Endothelial cell of umbilical vein (primary cell): ENCODE measurements at places on chromosomes 16 and 17. TPM values are rescaled to one million over a fixed set of nuclear protein-coding genes. Genes with fewer than 3 reads are reported as not detected.

SLC5A11 gene
- 0.12 and 0.21 TPM in 2 replicates for polyA plus RNA-seq

ABCA9 gene
- 1.9 and 7.7 TPM in 2 replicates for polyA plus RNA-seq

ZDHHC1 gene
- 11.4 and 14.1 TPM in 2 replicates for polyA plus RNA-seq

PTRH2 gene
- polyA plus RNA-seq, result 40.0 and 46.7 TPM in 2 replicates

APOH gene
- not detected in 2 replicates for polyA plus RNA-seq

TBC1D28 gene
- not detected in 2 replicates for polyA plus RNA-seq

DNAAF8 gene
- polyA plus RNA-seq, result 0.49 and 0.58 TPM in 2 replicates

VMP1 gene
- polyA plus RNA-seq, result 121 and 138 TPM in 2 replicates

CHST4 gene
- not detected in 2 replicates for polyA plus RNA-seq

SLC38A8 gene
- polyA plus RNA-seq, result not detected in 2 replicates

ANKRD40CL gene
- polyA plus RNA-seq, result not detected in 2 replicates

MT3 gene
- 0.37 TPM in 1 of 2 replicates, not detected in the other for polyA plus RNA-seq

ZPBP2 gene
- polyA plus RNA-seq, result not detected in 2 replicates
